ENCODE measurements at places on chromosomes 13 and 19.
A peak's percentile ranks its signal among the peaks of the same experiment; 100 is the strongest.

DNA sequence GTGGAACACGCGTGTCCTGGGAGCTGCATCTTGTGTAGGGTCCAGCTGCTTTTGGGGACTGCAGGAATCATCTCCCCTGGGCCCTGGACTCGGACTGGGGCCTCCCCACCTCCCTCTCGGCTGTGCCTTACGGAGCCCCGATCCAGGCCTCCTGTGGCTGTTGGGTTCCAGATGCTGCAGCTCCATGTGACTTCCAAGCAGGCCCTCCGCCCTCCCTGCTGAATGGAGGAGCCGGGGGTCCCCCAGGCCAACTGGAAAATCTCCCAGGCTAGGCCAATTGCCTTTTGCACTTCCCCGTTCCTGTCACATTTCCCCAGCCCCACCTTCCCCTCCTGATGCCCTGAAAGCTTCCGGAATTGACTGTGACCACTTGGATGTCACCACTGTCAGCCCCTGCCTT, 6.2 kb upstream of the PGLS start:
- DNase-seq: no peak

GRCh38 chr13:110523180-110523579, 38.3 kb downstream of the RAB20 start:
- DNase-seq: no peak

- DNase-seq: no peak
Observed at GRCh38 chr13:32588736-32589135, 2.5 kb downstream of the PDS5B start.

GRCh38 chr13:48178126-48178525, 54.9 kb upstream of the ITM2B start:
- no peak for DNase-seq

- DNase-seq: no peak
Observed at GRCh38 chr19:18457483-18458331, 19.8 kb upstream of the ISYNA1 start.

DNA sequence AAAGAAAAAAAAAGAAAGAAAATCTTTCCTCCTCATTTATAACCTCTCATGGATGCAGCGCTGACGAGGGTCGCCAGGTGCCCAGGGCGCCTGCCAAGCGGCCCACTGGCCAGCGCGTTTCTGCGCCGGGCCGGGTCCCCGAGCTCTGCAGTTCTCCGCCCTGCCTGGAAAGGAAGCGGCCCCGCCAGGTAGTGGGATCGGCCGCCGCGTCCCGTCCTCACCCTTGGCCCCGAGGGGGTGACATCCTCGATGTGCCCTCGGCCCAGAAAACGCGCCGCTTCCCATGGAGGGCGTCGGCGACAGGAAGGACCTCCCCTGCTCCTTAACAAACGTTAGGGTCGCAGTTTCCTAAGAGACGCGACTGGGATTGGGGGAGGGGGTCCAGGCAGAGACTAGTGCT, 56.9 kb downstream of the ZNF726 start:
- peak; percentile 5 for DNase-seq

GRCh38 chr13:80778297-80778696, 437.4 kb upstream of the SPRY2 start:
- DNase-seq: no peak

- no peak for DNase-seq
Observed at GRCh38 chr19:42452590-42452989, 9.8 kb upstream of the CXCL17 start.

DNA sequence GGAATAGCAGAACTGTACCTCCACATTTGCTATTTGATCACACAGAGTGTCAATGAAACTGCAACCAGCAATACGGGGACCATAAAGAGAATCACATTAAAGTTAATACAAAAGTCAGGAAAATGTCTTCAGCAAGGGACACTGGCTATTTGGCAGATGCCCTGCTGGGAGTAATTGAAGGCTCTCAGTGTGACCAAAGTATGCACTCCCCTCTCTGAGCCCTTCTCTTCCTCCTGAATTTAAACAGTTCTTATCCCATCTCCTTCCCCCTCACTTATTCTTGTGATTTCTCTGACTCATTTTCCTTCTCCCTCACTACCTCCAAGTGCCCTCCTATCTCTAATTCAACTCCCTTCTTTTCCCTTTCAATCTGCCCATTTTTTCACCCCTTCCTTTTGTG, 117.7 kb downstream of the ENOX1 start:
- no peak for DNase-seq

DNA sequence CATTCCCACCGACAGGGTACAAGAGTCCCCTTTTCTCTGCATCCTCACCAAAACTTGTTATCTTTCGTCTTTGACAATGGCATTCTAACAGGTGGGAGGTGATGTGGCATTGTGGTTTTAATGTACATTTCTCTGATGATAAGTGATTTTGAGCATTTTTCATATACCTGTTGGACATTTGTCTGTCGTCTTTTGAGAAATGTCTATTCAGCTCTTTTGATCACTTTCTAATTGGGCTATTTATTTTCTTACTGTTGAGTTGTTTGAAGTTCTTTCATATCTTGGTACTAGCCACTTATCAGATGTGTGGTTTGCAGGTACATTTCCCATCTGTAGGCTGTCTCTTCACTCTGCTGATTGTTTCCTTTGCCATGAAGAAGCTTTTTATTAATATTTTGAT, 219.0 kb upstream of the SOX1 start:
- DNase-seq: no peak

DNA sequence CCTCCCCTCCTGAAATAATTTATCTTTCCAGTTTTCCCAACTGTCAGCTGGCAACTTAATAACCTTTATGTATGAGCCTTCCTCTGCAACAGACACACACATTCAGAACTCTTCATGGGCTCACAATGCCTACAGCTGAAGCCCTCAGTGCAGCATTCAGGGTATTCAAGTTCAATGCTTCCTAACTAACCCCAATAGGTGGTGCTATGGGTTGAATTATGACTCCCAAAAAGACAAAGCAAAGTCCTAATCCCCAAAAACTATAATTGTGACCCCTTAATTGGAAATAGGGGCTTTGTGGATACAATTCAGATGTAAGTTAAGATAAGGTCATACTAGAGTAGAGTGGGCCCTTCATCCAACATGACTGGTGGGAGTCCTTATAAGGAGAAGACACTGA, 202.2 kb downstream of the SUCLA2 start:
- DNase-seq: no peak

DNA sequence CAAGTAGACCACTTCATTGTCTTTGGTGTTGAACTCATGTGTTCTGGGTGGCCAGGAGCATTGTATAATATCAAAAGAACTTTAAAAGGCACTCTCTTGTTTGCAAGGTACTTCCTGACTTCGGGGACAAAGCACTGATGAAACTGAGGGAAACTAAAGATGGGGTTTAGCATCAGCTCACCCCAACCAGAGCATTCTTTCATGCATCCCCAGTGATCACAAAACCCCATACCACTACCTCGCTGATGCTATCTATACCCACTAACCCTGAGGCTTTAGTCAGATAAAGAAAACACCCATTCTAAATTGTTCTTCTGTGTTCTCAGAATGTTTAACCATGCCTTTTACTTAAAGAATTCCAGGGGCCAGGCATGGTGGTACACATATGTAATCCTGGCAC, 94.5 kb upstream of the DOCK9 start:
- DNase-seq: no peak

- DNase-seq: peak; percentile 90
Observed at GRCh38 chr13:29508130-29508875, 87.2 kb downstream of the SLC7A1 start.

GRCh38 chr13:80883545-80883944, 542.6 kb upstream of the SPRY2 start:
- no peak for DNase-seq

DNA sequence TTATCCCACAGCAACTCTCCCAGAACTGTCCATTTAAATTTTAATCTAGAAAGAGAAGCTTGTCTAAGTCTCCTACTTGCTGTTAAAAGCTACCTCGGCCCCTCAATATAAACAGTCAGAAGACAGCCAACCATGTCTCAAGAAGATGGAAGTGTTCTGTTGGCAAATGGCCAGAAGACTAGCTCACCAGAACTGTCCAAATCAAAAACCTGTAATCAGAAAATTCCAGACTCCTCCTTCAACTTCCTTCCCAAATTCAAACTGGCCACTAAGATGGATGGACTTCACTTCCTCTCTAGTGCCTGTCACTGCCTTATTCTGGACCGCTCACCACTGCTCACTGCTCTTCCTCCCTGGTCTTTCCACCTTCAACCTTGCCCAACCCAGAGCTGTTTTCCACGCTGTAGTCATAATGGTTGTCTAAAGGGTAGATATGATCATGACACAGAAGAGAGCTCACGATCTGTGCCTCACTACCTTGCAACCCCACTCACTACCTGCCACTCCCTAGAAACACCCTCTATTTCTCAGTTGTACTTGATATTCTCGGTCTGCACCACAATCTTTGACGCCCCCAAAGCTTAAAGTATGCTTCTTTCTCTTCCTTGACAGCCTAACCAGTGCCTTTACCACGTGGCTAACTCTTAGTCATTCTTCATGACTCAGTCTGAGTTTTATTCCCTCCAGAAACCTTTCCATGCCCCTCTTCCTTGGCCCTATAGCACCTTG, 9.2 kb downstream of the FGF14 start:
- no peak for DNase-seq

GRCh38 chr13:60335531-60335930, 61.5 kb upstream of the TDRD3 start:
- DNase-seq: no peak

GRCh38 chr19:29672933-29673336, 7.7 kb downstream of the PLEKHF1 start:
- no peak for DNase-seq

DNA sequence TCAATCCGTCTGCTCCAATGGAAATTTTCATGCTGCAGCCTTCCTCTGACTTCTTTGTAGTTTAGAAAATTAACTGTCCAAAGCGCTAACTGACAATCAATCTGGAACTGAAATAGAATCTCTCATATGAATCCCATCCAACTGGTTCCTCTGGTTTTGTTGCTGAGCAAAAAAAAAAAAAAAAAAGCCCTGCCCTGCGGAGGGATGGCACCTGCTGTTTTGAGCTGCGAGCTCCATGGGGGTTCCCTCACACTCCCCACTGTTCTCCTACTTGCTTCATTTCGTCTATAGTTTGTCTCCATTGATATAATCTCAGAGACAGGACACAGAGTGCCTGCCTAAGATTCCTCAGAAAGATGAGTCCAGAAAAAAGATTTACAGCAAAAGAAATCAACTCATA, 33.4 kb downstream of the FAAP24 start:
- no peak for DNase-seq

- DNase-seq: no peak
Observed at GRCh38 chr19:35801828-35802227, 10.8 kb downstream of the PRODH2 start.

- no peak for DNase-seq
Observed at GRCh38 chr13:111342721-111343120, 22.3 kb downstream of the TEX29 start.

- no peak for DNase-seq
Observed at GRCh38 chr13:22211876-22212275, 541.0 kb downstream of the FGF9 start.

- no peak for DNase-seq
Observed at GRCh38 chr13:51959773-51960172, 51.5 kb downstream of the ATP7B start.

- no peak for DNase-seq
Observed at GRCh38 chr13:113528101-113528812, 37.7 kb upstream of the DCUN1D2 start.

DNA sequence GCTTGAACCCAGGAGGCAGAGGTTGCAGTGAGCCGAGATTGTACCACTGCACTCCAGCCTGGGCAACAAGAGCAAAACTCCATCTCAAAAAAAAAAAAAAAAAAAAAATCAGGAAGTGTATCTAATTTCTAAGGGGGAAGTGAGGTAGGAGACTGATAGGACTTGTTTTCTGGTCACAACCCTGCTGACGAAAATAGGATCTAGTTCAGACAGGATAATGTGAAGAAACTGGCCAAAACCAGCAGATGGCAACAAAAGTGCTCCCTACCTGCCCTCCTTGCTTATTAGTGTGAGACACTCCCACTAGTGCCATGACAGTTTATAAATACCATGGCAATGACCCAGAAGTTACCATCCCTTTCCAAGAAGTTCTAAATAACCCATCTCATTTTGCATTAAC, 36.0 kb upstream of the KPNA3 start:
- DNase-seq: no peak

GRCh38 chr13:87903553-87903952, 232.4 kb downstream of the SLITRK5 start:
- DNase-seq: no peak

- no peak for DNase-seq
Observed at GRCh38 chr19:719636-720344, 11.1 kb downstream of the PALM start.

- peak; percentile 54 for DNase-seq
Observed at GRCh38 chr13:73754727-73755292, 379.4 kb downstream of the KLF12 start.

GRCh38 chr19:42514449-42514848, 13.8 kb downstream of the CEACAM1 start:
- no peak for DNase-seq

DNA sequence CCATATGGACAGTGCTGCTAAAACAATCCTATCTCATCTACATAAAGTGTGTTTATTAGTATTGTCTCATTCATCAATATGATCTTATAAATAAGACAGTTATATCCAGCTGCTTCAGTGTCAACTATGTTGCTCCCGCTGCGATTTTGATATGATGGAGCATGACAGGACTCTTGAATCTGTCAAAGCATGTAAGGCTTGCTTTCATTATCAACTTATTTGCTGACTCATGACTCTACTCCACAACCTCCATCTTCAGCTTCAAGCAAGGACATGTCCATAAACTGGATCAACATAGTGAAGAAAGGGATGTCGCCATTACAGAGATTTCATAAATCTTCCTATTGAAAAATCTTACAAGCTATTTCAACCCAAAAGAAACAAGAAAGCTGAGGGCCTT, 2812.6 kb downstream of the PCDH9 start:
- no peak for DNase-seq

DNA sequence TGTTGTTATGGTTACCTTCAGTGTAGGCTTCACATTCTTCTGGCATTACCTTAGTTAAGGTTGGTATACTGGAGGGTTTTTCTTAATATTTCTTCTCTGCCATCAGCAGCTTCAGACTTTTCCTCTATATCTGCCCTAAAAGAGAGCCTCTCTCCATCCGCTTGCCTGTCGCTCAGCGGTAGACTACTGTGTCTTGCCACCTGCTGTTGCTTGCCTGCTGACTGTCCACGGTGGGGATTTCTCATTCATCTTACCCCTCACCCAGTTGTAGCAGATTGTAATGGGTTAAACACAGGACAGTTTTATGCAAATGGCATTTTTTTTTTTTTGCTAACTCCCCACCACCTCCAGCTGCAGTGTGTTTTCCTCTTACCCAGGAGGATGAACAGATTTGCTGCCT, 577.2 kb downstream of the SLITRK5 start:
- no peak for DNase-seq

All from endothelial cell (in vitro differentiated cells).